ENCODE measurements at places on chromosomes 12 and 14. TPM values are rescaled to one million over a fixed set of nuclear protein-coding genes. Genes with fewer than 3 reads are reported as not detected.

The KLRB1 gene
- total RNA-seq: not detected

DNA sequence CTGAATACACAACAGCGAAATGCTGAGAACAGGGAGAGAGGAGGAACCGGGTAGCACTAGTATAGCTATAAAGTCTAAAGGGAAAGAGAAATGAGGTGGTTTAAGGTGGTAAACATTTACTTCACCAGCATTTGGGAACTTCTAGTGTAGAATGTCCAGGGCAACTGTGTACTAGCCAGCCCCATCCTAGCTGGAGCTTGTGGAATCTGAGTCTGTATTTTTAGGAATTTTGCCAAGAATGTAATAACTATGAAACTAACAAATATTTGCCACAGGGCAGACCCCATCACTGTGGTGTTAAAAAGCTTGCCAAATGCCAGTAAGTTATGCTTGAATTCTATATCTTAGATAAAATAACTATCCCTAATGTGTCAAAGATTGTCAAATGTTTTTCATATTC is 398.9 kb upstream of the MIS18BP1 start:
- no peak for DNase-seq
- no peaks in the 10 kb centered on the region for H3K36me3 ChIP-seq
- H3K27me3 ChIP-seq: no peaks in the 10 kb centered on the region
- H3K27ac ChIP-seq: no peak overlapping the region
- H3K4me3 ChIP-seq: no peak overlapping the region
- no peaks in the 10 kb centered on the region for H3K4me1 ChIP-seq

The OAS1 gene
- total RNA-seq: 0.56 TPM

- no peak overlapping the region for H3K27ac ChIP-seq
- H3K4me1 ChIP-seq: peaks cover 10% of the 10 kb centered on the region
- peaks cover 2% of the 10 kb centered on the region for H3K27me3 ChIP-seq
- peaks cover 12% of the 10 kb centered on the region for H3K36me3 ChIP-seq
- no peak overlapping the region for H3K4me3 ChIP-seq
These were observed 58.0 kb downstream of the ATF7 start for GRCh38 chr12:53567961-53568808.

- H3K4me1 ChIP-seq: peaks cover 18% of the 10 kb centered on the region
- H3K27ac ChIP-seq: no peak overlapping the region
- H3K36me3 ChIP-seq: peaks cover 29% of the 10 kb centered on the region
- DNase-seq: no peak
- peak overlapping the region; percentile 19 for H3K4me3 ChIP-seq
These were observed 91.8 kb downstream of the DUSP16 start for GRCh38 chr12:12470751-12471306.

GRCh38 chr14:96581026-96581425 is 78.8 kb downstream of the PAPOLA start:
- DNase-seq: no peak
- no peaks in the 10 kb centered on the region for H3K36me3 ChIP-seq
- no peak overlapping the region for H3K4me3 ChIP-seq
- peaks cover 3% of the 10 kb centered on the region for H3K4me1 ChIP-seq
- H3K27me3 ChIP-seq: peaks cover 4% of the 10 kb centered on the region

GRCh38 chr14:64112867-64113678 is 181.1 kb downstream of the ESR2 start:
- no peaks in the 10 kb centered on the region for H3K27me3 ChIP-seq
- no peak overlapping the region for H3K27ac ChIP-seq
- peaks cover 7% of the 10 kb centered on the region for H3K4me1 ChIP-seq
- peak overlapping the region; percentile 8 for H3K4me3 ChIP-seq

- no peak overlapping the region for H3K4me3 ChIP-seq
- no peaks in the 10 kb centered on the region for H3K36me3 ChIP-seq
These were observed 128.5 kb downstream of the SLC15A5 start for GRCh38 chr12:16148938-16149337.

DNA sequence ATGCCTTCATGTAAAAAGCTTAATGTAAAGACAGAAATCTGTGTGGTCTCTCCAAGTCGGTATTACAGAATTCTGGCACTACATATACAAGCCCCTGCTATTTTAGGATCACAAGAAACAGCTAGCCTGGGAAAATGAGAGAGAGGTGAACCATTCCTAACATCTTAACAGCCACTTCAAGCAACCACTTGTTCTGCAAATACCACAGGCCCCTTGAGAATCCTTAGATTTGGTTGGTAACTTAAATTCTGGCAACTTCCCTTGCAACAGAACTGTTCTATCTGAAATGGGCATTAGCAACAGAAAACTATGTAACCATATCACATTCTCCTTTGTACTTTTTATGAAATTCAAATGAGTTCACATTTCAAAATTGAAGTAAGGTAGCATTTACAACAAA is 68.5 kb downstream of the SPPL3 start:
- H3K4me3 ChIP-seq: no peak overlapping the region
- H3K36me3 ChIP-seq: peaks cover 4% of the 10 kb centered on the region
- no peaks in the 10 kb centered on the region for H3K27me3 ChIP-seq
- peaks cover 5% of the 10 kb centered on the region for H3K4me1 ChIP-seq

GRCh38 chr12:12779529-12779928 is 5.9 kb upstream of the APOLD1 start:
- no peak overlapping the region for H3K27ac ChIP-seq
- no peaks in the 10 kb centered on the region for H3K36me3 ChIP-seq
- peaks cover 12% of the 10 kb centered on the region for H3K4me1 ChIP-seq
- no peak overlapping the region for H3K4me3 ChIP-seq
- H3K27me3 ChIP-seq: peaks cover 4% of the 10 kb centered on the region

DNA sequence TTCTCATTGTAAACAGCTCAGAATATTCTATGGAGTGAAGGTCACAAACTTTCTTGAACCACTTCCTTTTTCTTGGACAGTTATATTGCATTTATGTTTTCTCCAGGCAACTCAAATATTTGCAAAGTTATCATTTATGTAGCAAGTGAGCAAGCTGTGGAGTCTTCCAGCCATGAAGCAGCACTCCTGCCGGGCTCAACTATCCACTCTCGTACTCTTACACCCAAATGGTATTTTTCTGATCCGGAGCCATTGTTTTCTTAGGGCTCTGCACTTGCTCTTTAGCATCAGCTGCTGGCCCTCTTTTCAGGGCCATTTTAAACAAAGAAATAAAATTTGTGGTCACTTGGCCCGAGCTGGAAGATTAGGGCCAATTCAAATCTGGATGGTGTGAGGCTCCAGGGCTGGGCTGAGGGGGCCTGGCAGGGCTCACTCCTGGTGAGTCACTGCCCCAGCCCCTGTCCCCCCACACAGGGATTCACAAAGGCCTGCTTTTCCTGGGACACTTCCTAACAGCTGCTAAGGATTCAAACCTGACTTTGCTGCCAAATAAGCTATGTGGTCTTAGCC is 19.7 kb downstream of the SYNE3 start:
- no peak overlapping the region for H3K27ac ChIP-seq
- peaks cover 14% of the 10 kb centered on the region for H3K4me1 ChIP-seq
- peaks cover 1% of the 10 kb centered on the region for H3K27me3 ChIP-seq

The PSME1 gene
- 43.6 TPM for total RNA-seq

The OASL gene
- total RNA-seq: not detected

DNA sequence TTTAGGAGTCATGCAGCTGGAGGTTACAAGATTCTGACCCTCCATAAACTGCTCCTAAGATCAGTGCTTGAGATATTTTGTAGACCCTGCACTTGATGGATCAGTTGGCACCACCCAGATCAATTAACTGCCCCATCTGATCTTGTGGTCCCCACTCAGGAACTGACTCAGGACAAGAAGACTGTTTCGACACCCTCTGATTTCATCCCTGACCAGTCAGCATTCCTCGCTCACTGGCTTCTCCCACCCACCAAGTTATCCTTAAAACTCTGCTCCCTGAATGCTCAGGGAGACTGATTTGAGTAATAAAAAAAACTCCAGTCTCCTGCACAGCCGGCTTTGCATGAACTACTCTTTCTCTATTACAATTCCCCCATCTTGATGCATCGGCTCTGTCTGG is 360.2 kb downstream of the GALC start:
- DNase-seq: no peak
- no peaks in the 10 kb centered on the region for H3K36me3 ChIP-seq
- H3K4me3 ChIP-seq: no peak overlapping the region
- peaks cover 12% of the 10 kb centered on the region for H3K4me1 ChIP-seq
- no peak overlapping the region for H3K27ac ChIP-seq

The SPX gene
- total RNA-seq: 0.18 TPM

The EPYC gene
- total RNA-seq: not detected

DNA sequence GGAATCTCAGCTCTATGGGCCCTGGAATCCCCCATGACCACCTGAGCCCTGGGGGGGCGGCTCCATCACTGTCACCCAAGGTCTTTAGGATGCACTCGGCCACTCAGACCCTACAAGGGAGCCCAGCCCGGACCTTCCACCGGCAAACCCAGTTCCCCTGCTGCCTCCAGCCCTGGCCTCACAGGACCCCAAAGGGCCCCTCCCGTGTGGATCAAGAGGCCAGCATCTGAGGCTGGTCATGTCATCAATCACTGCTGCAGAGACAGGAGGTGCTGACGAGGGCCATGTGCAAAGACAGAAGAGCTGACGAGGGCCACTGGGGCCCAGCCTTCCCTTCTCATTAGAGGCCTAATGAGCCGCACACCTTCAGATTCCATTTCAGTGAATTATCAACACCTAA is 39.0 kb upstream of the SFSWAP start:
- no peak overlapping the region for H3K4me3 ChIP-seq
- no peaks in the 10 kb centered on the region for H3K36me3 ChIP-seq
- no peak for DNase-seq
- peaks cover 7% of the 10 kb centered on the region for H3K4me1 ChIP-seq
- H3K27me3 ChIP-seq: peaks cover 6% of the 10 kb centered on the region

- no peak overlapping the region for H3K4me3 ChIP-seq
- H3K4me1 ChIP-seq: peaks cover 7% of the 10 kb centered on the region
- H3K27me3 ChIP-seq: no peaks in the 10 kb centered on the region
- no peaks in the 10 kb centered on the region for H3K36me3 ChIP-seq
- no peak overlapping the region for H3K27ac ChIP-seq
These were observed 77.8 kb downstream of the NDUFA12 start for GRCh38 chr12:94925729-94926128.

- peak overlapping the region; percentile 100 for H3K27ac ChIP-seq
- H3K4me1 ChIP-seq: peaks cover 50% of the 10 kb centered on the region
- peaks cover 21% of the 10 kb centered on the region for H3K36me3 ChIP-seq
- no peak for DNase-seq
- H3K4me3 ChIP-seq: peak overlapping the region; percentile 98
These were observed 198.4 kb upstream of the FOXN3 start for GRCh38 chr14:89615421-89615820.

DNA sequence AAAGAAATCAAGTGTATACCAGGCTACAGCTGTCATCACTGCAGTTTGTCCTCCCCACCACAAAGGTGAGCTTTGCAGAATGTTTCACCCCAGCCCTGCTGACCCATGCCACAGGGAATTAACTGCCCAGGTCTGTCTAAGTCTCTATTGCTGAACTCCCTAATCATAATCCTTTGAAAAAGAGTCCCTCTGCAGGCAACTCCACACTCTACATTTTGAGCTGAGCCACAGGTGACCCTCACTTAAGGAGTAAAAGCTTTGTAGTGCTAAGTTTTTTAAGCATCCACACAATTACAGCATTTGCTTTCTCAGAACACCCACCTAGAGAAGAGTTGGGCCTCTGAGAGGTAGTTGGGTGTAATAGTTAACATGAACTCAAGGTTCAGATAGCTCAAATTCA is 90.0 kb downstream of the C12orf50 start:
- H3K36me3 ChIP-seq: peaks cover 6% of the 10 kb centered on the region
- H3K27me3 ChIP-seq: peaks cover 2% of the 10 kb centered on the region
- H3K27ac ChIP-seq: no peak overlapping the region
- peaks cover 3% of the 10 kb centered on the region for H3K4me1 ChIP-seq
- H3K4me3 ChIP-seq: no peak overlapping the region

DNA sequence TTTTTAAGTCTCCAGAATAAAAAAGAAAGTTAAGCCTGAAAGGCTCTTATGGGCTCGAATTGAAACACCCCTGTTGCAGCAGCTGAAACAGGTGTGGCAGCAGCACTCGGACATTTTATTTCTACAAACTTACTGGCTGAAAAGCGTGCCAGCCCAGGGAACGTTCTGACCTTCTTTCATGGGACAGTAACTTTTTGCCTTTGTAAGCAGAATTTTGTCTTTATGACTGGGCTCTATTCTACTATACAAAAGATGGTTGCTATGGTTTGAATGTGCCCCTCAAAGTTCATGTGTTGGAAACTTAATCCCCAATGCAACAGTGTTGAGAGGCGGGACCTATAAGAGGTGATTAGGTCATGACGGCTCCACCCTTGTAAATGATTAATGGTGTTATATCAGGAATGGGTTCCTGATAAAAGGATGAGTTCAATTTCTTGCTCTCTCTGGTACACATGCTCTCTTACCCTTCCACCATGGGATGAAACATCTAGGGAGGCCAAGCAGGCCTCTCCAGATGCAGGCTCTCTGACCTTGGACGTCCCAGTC is 52.7 kb downstream of the PELI2 start:
- peaks cover 2% of the 10 kb centered on the region for H3K27me3 ChIP-seq
- no peak overlapping the region for H3K4me3 ChIP-seq
- no peak overlapping the region for H3K27ac ChIP-seq

The P3H3 gene
- total RNA-seq: 48.8 TPM

DNA sequence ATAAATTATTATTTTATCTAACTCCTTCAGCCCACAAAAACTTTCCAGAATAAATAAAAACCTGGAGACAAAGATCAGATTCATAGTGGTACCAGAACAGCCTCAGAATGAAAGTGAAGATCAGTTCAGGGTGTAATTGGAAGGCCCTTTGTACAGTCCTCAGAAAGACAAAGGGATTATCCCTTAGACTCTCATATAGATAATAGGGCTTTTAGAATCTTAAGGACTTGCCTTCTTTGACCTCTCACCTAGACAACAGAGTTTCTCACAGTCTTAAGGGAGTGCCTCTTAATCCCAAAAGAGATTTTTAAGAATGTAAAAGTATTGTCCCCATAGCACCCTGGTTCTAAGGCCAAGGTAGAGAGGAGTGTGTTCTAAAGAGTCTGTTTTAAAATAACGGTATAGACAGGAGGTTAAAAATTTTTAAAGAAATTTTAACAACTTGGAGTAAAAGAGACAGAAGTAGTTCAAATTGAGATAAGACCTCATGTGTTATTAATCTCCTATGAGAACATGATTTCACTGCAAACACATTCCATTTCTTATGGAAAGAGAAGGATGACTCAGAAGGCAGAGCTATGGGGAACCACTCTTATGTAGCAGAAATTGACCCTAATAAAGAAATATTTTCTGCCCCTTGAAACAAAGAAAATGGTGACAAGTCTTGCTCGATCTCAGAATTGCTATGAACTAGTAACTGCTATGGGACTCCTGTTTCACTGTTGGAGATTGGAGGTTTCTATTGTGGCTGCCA is 24.2 kb upstream of the NOVA1 start:
- H3K27me3 ChIP-seq: peaks cover 2% of the 10 kb centered on the region
- no peak overlapping the region for H3K4me3 ChIP-seq
- peaks cover 4% of the 10 kb centered on the region for H3K4me1 ChIP-seq
- H3K36me3 ChIP-seq: no peaks in the 10 kb centered on the region
- no peak for DNase-seq

The INSM2 gene
- not detected for total RNA-seq

GRCh38 chr12:51622564-51622963 is 31.5 kb downstream of the SCN8A start:
- DNase-seq: no peak
- no peak overlapping the region for H3K27ac ChIP-seq
- peaks cover 7% of the 10 kb centered on the region for H3K4me1 ChIP-seq

The KRT72 gene
- total RNA-seq: 0.28 TPM

The SERPINA1 gene
- not detected for total RNA-seq

The TTLL5 gene
- total RNA-seq: 62.8 TPM

- peaks cover 48% of the 10 kb centered on the region for H3K36me3 ChIP-seq
- no peak for DNase-seq
- H3K27ac ChIP-seq: no peak overlapping the region
- peaks cover 7% of the 10 kb centered on the region for H3K4me1 ChIP-seq
These were observed 22.2 kb downstream of the SFSWAP start for GRCh38 chr12:131732996-131733615.

The FZD10 gene
- not detected for total RNA-seq

The PLCZ1 gene
- total RNA-seq: not detected

The AKAP3 gene
- 1.8 TPM for total RNA-seq

Data from endothelial cell (in vitro differentiated cells).